ENCODE measurements at places on chromosomes 11 and 22. TPM values are rescaled to one million over a fixed set of nuclear protein-coding genes. Genes with fewer than 3 reads are reported as not detected.

GRCh38 chr11:111882202-111882601 is 2.9 kb downstream of the CFAP68 start:
- DNase-seq: no peak

GRCh38 chr11:121446752-121447156 is 5.4 kb upstream of the SORL1 start:
- no peak for DNase-seq

DNA sequence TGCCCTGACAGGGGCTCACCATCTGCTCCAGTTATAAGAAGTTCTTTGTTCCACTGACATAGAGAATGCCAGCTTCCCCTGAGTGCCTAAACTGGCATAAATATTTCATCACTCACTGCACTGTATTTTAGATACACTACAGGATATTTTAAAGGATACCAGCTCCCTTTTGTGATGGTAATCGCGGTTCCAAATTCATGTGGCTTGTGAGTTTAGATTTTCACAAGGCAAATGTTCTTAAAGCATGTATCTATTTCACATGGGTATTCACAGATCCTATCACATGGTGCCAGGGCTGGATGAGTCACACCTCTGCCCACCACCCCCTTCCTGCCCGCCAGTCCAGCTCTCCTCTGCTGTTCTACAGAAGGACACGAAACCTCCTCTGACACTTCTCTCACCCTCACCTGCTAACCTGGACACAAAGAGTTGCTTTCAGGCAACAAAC is 105.5 kb downstream of the KCNC1 start:
- DNase-seq: no peak

GRCh38 chr11:64524158-64524527 is 66.9 kb upstream of the SLC22A12 start:
- peak; percentile 30 for DNase-seq

DNA sequence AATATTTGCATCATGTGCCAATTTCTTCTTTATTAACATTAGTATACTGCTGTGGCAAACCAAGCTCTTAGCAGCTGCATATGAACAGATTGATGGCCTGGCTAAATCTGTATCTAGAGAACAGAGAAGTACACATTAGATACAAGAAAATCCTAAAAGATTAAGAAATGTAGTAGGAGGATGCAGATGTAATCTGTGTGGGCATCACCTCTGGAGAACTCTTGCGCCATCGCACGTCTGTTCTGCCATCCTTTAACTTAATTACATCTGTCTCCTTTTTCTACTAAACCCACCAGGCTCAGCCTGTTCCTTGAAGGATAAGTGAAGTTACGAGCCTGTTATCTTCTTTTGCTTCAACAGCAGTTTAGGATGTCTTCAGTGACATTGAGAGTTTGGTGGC is 196.4 kb upstream of the PITPNB start:
- no peak for DNase-seq

DNA sequence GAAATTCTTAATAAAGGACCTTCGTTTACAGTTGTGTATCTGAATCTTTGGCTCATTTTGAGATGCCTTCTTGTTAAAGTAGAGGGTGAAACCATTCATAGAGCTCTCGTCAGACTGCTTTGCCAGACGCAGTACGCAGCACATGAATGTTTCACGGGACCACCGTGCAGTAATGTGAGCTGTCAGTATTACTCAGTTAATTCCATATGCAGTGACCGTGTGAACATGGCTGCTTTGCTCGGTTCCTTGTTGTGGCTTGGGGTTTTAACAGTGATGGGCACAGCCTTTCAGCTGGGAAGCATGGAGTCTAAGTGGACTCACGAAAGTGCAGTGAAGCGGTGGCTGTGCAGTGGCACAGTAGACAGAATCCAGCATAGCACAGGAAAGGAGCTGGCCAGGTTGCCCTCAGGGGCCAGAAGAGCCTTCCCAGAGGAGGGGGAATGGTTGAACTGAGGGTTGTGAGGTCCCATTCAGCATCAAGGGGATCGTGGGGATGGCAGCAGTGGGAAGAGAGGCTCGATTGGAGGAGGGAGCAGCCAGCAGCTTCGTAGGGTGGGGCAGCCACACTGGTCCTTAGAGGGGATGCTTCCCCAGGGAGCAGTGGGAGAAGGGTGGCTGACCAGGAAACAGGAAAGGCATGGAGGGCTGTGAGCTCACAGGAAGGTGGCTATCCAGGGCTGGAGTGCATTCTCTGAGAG is 31.4 kb downstream of the PPFIA1 start:
- no peak for DNase-seq

DNA sequence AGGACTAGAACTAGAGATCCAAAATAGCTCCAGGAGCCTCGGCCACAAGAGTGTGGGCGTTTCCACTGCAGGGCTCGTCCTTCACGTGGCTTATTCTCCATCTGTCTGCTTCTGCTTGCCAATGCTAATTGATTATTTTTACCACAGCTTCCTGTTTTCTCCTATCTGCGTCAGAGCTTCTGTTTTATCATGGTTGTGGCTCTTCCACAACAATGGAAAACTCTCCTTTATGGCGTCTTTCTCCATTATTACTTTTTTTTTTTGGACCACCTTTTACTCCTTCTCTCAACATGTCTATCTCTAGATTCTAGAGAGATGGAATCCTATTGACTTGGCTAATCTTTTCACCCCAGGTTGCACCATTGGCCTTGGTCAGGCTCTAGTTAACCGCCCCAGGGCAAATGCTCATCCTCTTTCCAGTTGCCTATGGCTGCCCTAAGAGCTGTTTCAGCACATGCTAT is 25.9 kb downstream of the CAT start:
- no peak for DNase-seq

DNA sequence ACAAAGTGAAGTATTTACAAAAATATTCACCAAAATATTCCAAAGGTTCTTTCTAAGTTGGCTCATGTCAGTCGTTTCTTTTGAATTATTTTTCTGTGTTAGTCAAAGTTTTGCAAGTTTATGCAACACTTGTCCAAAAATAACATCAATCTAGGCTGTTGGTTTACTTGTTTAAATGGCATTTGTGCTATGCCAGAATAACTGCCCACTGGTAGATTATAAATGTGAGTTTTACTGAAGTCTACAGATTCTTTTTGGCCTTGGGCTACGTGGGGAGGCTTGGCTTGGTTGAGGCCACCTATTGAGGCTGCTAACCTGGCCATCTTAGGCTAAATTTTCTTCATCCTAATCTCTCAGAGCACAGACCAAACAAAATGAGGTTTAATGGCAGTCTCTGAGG is 1091.9 kb upstream of the RAG2 start:
- no peak for DNase-seq

DNA sequence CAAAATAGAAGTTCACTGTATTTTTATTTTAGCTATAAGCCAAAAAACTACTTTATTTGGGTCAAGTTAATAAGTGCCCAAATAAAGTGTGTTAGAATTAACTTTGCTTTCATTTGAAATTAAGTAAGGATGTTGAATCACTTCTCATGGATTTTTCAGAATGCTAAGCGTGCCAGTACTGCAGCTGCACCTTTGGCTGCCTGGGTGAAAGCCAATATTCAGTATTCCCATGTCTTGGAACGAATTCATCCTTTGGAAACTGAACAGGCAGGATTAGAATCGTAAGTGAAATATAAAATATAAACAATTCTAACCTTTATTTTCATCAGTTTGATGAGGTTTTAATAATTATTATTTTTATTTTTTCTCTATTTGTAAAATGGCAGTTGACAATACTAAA is 113.6 kb downstream of the DYNC2H1 start:
- DNase-seq: no peak

- no peak for DNase-seq
Observed at GRCh38 chr11:111429066-111429506, 50.0 kb upstream of the POU2AF1 start.

GRCh38 chr11:123253911-123254310 is 58.9 kb upstream of the CLMP start:
- DNase-seq: no peak

DNA sequence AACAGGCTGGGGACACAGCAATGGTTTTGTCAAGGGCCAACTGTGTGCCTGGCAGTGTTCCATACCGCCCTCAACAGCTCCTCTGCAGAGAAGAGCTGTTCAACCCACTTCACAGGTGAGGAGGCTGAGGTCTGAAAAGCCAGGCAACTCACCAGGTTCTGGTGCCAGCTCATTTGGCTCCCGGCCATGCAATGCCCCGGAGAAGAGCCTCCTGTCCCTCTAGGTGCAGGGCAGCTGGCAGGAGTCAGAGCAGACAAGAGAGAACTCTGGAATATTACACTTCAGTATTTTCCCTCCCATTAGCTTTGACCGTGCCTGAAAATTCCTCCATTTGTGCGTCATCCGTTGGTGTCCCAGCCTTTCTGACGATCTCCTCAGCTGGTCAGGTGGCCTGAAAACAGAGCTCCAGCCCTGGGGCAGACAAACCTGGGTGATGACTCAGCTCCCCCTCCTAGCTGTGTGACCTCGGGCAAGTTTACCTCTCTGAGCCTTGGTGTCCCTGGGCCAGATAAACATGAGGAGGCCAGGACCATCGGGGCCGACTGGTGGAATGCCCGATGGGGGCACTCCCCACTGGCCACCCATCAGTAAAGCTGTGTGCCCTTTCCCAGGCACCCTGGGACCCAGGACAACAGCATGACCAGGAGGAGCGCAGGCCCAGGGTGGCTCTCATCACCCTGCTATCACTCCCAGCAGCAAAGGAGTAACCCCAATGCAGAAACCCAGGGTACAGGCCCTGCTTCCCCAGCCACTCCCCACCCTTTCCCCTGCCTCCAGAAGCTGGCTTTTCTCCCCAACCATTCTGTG is 9.6 kb upstream of the C1QTNF6 start:
- DNase-seq: no peak

DNA sequence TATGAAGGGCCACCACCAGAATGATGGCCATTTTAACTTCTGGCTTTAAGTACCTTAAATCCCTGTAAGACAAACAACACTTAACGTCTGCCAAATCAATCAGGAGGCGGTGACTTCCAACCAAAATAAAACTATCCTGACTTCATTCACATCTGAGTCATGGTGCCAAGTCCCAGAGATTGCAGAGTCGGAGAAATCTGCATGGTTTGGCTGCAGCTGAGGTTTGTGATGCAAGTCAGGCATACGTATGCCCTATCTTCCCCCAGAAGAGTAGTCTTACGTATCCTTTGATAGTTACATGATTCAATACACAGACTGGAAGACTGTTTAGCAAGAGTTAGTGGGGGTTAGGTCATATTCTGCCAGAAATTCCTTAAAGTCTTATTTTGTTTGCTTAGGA is 1.7 kb upstream of the GAB2 start:
- no peak for DNase-seq

- DNase-seq: no peak
Observed at GRCh38 chr22:20948450-20948849, 18.6 kb upstream of the AIFM3 start.

DNA sequence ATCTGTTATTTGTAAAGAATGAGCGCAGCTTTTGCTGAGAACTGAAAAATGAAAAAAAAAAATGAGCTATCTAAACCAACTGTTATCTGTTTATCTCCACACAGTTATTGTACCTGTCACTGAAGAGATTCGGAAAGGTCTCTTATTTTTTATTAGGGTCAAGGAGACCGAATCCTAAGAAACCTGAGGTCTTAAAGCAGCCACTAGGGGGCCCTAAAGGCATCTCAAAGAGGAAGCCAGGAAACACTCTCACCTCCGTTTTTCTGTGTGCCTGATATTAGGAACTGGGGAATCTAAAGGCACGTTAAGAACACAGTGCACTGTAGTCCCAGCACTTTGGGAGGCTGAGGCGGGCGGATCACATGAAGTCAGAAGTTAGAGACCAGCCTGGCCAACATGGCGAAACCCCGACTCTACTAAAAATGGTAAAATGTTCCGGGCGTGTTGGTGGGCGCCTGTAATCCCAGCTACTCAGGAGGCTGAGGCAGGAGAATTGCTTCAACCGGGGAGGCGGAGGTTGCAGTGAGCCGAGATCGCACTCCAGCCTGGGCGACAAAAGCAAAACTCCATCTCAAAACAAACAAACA is 3.5 kb upstream of the LARGE1 start:
- DNase-seq: no peak

DNA sequence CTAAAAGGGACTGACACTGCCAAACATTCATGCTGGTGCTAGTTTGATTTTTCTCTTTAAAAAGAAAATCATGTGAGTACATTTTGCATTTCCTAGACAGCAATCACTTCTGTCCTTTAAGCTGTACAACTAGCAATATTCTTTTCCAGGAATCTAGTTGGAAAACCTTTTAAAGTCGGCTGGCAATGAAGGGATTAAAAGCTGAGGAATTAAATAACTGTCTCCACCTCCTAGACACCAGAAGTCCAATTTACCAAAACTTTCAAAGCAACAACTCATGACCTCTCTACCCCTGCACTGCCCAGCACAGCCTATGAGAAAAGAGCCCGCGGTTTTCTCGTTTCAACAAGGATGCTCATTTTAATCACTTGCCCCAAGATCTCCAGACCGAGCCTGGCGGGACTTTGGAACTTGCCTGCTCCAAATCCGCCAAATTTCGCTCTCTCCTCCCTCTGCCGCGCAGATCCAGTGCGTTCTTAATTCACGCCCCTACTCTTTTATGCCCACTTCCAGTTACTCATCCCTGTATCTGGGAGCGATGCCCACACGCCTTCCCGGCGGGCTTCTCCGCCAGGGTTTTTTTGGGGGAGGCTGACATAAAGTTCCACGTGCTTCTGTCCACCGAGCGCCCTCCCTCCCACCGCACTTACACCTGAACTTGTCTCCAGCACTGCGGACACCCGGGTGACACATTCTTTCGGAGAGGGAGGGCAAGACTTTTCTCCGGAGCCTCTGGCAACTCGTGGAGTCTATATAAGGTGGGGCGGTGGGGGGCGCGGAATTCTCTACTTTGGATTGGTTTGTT is 2.5 kb downstream of the MPPED2 start:
- DNase-seq: no peak

- no peak for DNase-seq
Observed at GRCh38 chr11:129281471-129282415, 89.6 kb upstream of the ARHGAP32 start.

GRCh38 chr11:78244080-78244479 is 55.4 kb downstream of the USP35 start:
- DNase-seq: no peak

- DNase-seq: no peak
Observed at GRCh38 chr11:63537293-63538101, 889 bp downstream of the PLAAT4 start.

The SMIM38 gene
- 0.29 TPM for total RNA-seq

The P2RY2 gene
- 1.4 TPM for total RNA-seq

The BID gene
- total RNA-seq: 30.6 TPM

The CXCR5 gene
- not detected for total RNA-seq

The MAPK12 gene
- total RNA-seq: 20.0 TPM

The BCO2 gene
- 2.5 TPM for total RNA-seq

The LRRC4C gene
- total RNA-seq: 1.5 TPM

The OR4A16 gene
- total RNA-seq: not detected

The TRIM48 gene
- not detected for total RNA-seq

The OR6T1 gene
- not detected for total RNA-seq

The GNAZ gene
- total RNA-seq: 18.3 TPM

The FERMT3 gene
- 58.9 TPM for total RNA-seq

The PDGFD gene
- total RNA-seq: 37.1 TPM

The CCDC116 gene
- total RNA-seq: 0.39 TPM

The YPEL4 gene
- 0.71 TPM for total RNA-seq

The AQP11 gene
- 0.84 TPM for total RNA-seq
